ENCODE measurements at places on chromosomes 2 and 18.

DNA sequence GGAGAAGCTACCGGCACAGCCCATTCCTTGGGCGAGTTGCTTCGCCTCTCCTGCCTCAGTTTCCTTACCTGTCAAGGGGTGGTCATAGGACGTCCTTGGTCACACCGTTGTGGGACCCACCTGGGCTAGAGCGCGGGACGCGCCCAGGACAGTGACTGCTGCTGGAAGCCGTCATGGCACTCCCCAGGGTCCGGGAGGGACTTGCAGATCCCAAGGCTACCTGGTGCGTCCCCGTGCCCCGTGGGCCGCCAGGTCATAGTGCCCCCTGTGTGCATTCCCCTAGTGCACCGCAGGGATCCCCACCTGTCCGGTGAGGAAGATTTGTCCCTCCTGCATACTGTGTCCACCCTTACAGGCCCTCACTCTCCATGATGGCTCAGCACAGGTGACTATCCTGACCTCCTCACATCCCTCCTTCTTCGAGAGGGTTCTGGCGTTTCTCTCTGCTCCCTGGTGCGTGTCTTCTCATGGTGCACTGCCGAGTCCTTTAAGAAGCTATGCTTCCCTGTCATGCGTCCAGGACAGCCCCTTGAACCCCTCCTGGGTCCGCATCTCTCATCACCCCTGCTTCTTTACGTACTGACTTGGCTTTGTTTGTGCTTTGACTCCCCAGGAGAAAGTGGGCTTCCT lies 886 bp upstream of the STK25 start:
- no peak for DNase-seq

DNA sequence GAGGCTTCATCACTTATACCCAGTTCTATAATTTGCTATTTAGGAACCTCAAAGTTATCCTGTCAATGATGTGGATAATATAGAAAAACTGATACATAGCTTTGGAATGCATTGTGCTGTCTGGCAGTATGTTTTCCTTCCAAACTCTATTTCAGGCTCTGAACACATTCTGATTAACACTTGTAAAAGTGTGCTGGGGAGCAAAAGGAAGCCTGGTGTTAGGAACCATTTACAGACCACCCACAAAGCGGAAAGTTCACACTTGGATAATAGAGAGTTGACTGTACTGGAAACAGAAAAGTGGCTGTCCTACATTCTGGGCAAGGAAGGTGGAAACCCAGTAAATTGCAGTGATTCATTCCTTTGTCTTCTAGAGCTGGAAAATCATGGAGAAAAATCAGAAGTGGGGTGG lies 114.5 kb upstream of the ZFP36L2 start:
- no peak for DNase-seq

DNA sequence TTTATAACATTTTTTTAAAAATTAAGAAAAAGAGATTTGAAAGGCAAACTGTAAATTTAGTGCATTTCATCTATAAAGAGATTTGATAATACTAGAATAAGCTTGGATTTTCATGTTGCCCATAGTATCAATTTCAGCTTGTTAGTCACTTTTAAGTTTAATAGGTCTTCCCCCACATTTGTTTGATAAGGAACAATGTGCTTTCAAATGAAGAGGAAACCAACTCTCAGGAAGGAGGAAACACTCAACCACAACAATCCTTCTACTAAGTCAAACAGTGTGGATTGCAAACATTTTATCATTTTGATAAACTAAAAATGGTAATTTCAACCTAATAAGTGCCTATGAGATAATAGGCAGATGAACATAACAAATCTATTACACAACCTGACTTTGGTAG lies 397.1 kb upstream of the CDH20 start:
- DNase-seq = no peak

DNA sequence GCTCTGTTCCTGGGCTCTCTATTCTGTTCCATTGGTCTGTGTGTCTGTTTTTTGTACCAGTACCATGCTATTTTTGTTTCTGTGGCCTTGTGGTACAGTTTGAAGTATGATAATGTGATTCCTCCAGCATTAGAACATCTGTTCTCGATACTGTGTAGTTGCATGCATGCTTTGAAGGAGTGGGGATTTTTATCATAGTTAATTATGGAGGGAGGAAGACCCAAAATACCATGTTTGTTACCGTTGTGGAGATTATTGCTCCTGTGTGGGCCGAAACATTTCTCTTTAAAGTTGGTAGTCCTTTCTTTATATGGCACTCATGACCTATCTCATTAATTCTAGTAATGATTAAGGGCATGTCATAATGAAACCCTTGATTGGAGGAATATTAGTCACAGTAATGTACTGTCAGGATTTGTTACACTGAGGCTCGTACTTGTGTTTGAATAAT lies 87.6 kb downstream of the TTC27 start:
- no peak for DNase-seq

DNA sequence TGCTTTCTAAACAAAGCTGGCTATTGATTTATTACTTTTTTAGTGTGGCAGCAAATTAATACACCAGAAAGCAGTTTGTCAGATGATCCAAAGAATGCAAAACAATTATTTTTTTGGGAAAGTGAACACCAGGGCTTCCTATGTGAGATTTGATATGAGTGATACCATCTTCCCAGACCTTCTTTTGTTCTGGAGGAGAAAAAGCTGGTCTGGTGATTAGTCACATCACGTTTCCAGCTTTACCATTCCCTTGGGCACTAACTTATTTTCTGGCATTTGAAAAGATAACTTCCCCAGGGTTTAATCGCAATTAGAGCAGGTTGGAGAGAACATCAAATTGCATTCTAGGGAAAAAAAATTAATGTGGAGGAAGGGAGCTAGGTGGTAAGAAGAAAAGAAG lies 182.9 kb upstream of the TANK start:
- DNase-seq = no peak

GRCh38 chr2:120132190-120132589 lies 91.0 kb downstream of the TMEM185B start:
- no peak for DNase-seq

DNA sequence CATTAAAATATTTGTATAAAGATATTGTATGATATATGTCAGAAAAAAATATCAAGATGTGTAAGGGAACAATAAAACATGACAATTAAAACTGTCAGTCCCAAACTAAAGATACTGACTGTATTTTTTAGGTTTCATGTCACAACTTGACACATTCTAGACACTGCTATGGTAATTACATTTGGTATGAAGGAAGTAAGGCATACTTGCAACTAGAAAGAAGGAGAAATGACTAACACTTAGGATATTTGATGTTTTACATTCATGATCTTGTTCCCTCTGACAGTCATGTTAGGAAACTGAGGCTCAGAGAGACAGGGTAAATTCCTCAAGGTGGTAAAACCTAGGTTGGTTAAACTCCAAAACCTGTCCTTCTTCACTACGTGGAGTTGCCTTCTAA lies 68.3 kb downstream of the TMEFF2 start:
- no peak for DNase-seq

DNA sequence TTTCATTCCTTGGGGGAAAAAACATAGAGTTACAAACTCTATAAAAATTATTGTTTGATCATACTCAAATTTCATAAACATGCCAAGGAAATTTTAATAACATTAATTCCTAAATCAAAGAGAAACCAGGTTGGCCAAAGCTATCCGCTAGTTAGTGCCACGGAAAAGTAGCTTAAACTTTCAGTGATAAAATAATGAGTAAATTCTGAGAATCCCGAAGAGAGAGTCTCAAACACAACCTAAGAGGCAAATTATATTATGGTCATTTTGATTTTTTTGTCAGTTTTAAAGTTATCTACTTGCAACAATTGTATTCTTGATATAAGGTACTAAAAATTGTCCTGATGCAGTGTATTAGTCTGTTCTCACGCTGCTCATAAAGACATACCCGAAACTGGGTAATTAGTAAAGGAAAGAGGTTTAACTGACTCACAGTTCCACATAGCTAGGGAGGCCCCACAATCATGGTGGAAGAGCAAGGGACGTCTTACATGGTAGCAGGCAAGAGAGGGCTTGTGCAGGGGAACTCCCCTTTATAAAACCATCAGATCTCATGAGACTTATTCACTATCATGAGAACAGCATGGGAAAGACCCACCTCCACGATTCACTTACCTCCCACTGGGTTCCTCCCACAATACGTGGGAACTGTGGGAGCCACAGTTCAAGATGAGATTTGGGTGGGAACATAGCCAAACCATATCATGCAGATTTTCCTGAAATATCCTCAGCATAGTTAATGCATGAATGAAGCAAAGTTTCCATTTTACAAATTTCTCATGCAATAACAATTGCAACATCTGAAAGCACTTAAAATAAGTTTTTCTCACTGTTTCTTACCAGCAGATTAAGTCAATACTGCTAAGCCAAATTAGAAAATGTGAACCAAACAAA lies 205.9 kb upstream of the STK17B start:
- DNase-seq = no peak

DNA sequence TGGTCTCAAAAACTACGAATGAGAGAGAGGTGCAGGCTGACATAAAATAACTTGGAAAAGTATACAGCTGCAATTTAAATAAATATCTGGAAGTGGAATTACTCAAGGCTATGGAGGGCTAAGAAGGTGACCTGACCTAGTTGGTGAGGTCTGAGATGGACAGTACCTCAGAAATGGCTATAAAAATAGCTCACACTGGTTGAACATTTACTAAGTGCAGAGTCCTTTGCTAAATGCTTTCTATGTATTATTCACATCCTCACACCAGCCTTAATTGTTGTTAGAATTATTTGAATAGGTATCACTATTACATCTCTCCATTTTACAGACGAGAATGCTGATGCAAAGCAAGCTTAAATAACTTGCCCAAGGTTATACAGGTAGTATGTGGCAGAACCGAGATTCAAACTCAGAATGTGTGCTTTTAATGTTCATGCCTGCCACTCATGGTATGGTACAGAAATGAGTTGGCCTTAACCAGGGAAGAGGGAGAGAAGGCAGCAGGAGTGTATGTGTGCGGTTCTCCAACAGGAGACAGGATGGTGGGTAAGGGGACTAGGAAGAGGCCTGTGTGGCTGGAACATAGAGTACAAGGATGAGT lies 37.4 kb downstream of the MRPL44 start:
- no peak for DNase-seq

- DNase-seq = peak; percentile 42
These were observed 43.0 kb upstream of the SLC1A4 start for GRCh38 chr2:64945973-64946768.

DNA sequence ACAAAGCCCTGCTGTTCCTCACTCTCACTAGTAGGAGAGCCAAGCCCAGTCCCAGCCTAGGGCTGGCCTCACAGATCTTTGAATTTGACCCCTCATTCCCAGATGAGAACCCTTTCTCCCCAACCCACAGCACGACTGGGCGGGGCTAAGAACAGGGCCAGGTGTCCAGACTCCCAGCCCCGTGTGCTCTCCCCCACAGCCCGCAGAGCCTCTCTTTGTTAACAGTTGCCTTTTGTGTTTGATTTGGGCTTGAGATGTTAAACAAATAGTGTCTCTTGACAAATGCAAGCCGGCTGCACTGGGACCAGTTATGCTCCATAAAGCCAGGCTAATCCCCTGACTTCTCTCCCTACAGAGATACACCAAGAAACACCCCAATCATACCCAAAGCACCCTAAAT lies 4.7 kb upstream of the KCNK3 start:
- DNase-seq = no peak

DNA sequence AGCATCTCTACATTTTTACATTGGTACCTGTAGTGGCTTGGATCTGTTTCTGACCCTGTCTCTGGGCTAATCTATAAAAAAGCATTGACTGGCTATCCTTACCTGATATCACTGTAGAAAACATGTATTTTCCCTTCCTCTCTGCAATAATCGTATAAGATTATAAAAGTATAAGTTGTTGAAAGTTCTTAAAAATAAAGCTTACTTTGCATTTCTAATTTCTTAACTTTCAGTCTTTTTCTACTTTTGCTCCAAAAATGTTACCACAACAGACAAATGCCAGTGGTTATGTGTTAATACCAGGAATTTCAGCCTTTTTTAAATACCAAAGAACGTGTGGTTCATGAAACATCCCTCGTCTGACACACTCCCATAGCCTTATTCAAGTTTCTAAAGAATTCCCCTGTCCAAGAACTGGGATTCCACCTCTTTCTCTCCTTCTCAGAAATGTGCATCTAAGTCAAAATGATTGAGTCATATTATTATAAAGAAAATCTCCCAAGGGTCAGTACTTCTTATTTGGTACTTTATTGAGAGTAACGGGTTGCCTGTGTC lies 28.5 kb upstream of the ACKR3 start:
- DNase-seq = no peak

DNA sequence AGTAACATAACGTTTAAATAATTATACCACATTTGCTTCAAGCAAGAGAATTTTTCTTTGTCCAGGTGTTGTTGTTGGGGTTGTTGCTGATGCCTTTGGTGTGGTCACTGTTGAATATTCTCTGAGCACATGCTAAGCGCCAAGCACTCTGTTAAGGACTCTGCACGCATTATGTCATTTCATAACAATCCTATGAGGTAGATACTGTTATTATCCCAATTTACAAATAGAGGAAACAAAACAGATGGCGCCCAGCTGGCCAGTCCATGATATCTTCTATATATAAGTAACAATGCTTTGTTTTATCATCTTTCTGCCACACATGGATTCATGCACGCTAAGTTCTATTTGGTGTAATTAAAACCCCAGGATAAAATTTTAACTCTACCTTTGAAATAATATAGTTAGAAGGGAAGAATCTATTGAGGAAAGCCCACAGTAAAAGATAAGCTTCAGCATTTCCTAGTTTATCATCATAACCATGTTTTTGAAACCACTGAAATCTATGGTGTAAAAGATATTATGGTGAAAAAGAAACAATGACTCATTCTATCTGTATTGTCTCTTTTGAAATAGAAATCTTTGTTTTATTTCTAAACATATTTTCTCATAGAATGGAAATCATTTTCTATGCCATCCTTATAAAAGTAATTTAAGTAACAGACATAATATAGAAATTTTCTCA lies 199.7 kb downstream of the PID1 start:
- DNase-seq = no peak

DNA sequence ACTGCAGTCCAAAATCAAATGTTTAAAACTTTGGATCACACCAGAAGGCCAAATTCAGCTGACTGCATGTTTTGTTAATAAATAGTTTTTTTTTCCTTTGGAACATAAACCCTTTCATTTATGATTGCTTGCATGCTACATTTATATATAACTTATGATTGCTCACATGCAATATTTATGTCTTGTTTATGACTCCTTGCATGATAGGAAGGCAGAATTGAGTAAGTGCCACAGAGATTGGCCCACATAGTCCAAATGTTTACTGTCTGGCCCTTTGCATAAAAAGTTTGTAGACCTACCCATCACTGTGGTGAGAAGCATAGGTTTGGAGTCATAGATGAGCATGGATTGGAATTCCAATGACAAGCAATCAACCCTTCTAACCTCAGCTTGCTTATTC lies 30.8 kb downstream of the WDFY1 start:
- no peak for DNase-seq

DNA sequence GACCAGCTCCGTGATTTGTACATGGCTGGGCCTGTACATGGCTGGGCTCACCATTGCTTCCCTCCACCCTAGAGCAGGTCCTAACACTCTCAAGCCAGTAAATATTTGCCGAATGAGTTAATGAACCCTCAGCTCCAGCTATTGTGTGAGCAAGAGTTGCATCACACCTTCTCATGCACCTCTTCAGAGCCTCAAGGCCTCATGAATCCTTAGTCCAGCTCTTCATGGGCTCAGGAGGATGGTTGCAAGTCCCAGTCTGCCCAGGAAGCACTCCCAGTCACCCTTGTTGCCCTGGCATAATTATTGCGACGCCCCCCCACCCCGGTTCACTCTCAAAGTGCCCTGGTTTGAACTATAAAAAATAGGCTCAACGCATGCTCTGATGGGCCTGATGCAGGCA lies 30.1 kb upstream of the GNAL start:
- DNase-seq = no peak

All from central memory CD4-positive, alpha-beta T cell (primary cell).